HAP-1 (cell line): ENCODE measurements at places on chromosomes 1 and 21.
A peak's percentile ranks its signal among the peaks of the same experiment; 100 is the strongest.

DNA sequence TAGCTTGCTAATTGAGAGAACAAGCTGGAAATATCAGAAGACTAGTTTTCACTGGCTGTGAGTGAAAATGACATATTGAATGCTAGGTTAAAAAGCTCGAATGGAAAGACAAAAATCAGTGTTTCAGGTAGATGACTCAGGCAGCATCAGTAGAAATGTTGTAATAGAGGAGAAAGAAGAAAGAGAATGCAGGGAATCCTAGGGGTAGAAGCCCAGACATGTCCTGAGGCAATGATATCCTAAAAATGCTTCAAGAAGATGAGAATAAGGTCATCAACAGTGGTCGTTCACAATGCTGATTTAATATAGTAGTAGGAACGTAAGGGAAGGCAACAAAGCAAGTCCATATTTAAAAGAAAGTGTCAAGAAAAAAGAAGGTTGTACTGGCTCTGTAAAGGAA, 96.7 kb upstream of the HP1BP3 start:
- DNase-seq: no peak

DNA sequence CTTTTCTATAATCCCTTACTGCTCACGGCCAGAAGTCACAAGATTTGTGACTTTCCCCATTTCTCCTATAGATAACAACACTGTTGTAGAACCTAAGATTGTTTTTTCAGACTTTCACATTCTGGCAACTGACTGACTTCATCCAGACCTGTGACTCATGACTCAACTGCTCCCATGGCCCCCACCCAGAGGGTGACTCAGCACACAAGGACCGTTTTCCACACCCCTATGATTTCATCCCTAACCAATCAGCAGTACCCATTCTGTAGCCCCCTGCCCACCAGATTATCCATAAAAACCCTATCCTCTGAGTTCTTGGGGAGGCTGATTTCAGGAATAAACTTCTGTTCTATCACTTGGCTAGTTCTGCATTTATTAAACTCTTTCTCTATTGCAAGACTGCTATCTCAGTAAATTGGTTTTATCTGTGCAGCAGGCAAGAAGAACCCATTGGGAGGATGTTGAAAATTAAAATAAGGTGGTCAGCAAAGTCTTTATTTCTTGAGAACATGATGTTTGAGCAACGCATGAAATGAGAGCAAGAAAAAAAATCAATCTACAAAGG, 79.7 kb downstream of the NGF start:
- DNase-seq: no peak

- DNase-seq: no peak
Observed at GRCh38 chr1:226846786-226847185, 23.6 kb upstream of the PSEN2 start.

- DNase-seq: no peak
Observed at GRCh38 chr1:31241321-31241720, 1.6 kb upstream of the NKAIN1 start.

GRCh38 chr1:89298461-89298860, 25.8 kb upstream of the GBP5 start:
- DNase-seq: no peak

- DNase-seq: no peak
Observed at GRCh38 chr1:33763406-33763805, 100.5 kb upstream of the HMGB4 start.

DNA sequence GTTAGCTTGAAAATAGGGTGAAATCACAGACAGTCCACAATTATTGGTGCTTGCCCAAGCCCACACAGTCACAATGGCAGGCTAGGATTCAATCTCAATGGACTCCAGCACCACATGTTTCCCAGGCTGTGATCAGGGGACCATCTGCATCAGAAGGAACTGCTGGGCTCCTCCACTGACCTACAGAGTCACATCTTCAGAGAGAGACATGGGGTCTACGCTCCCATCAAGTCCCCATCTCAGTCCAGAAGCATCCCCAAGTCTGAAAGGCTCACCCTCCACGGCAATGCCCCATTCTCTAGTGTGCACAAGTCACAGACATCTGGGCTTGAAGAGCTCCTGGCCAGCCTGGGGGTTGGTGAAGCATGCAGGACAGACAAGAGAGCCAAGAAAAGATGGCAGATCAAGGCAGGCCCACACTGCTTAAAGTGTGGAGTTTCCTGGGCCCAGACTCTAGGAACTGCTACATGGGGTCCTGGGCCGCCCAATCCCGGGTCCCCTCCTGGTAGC, 262.5 kb downstream of the NPHP4 start:
- DNase-seq: no peak

DNA sequence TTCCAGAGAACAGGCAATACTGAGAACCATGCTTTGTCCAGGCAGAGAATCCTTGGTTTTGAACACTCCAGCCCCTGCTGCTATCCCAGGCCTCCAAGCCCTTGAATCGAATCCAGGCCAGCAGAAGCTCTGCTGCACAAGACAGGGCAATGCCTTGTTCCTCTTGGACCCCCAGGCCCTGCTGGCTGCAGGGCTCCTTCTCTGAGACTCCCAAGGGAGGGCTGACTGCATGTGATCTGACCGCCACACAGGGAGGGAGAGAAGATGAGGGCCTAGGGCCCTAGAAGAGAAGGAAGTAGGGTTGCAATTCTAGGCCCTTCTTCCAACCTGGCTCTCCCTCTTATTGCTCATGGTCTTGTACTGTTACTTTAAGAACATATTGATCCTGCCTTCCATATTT, 160.6 kb upstream of the EDN2 start:
- no peak for DNase-seq

DNA sequence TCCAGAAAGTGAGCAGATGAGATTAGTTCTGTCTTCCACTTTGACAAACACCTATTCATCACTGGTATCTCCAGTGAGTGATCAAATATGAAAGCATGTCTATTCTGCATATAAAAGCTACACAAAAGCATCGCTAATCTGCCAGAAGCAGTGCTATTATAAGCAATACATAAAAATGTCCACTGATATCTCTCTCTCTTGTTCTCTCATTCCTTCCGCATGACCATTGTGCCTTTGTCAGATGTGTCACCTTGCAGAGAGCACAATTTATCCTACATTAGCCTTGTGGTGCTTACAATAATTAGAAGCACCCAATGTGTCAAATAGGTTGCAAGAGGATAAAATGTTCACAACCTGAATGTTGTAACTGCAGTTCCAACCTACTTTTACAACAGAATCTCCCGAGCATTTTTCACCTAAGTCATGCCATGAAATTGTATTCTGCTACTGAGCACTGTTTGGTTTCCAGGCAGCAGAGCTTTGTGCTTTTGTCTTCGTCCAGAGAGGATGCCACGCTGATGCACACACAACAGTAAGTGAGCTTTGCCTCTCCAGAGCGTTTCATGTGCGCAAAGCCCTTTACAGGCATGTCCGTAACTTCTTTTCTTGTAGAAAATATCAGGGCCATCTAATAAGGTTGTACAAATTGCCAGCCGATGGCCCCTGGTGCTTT, 198.7 kb upstream of the PLD5 start:
- DNase-seq: peak; percentile 34

DNA sequence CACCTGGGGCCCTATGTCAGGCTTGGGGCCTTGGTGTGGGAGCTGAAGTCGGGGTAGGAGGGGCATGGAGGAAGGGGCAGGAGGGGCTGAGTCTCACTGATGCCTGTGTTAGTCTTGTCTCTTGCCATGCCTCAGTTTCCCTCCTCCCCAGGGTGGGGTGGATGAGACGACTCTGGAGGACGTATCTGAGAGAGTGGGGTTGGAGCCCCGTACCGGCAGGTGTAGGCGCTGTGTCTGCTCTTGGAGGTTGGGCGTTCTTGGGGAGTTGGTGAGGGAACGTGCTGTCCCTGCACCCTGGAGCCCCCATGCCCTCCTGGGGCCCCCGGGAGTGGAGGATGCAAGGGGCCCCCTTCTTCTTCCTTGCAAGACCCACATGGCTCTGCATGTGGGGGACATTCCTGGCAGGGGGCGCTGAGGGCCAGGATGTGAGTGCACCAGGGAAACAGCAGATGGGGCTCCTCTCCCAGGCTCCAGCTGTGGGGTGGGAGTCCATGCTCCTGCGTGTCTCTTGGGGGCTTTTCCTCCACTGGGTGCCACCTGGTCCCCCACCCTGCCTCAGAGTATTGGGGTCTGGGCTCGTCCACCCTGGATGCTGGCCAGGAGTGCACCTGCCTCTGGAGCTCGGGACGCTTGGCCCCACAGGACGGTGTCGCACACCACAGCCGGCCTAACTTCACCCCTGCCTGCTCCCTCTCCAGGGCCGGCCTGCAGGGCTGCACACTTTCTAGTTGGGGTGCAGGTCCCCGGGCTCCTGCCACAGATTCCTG, 1.4 kb upstream of the TNFRSF14 start:
- no peak for DNase-seq

GRCh38 chr1:200794506-200795065, 55.9 kb downstream of the CAMSAP2 start:
- DNase-seq: no peak

- DNase-seq: no peak
Observed at GRCh38 chr1:195195423-195196057, 1412.7 kb downstream of the KCNT2 start.

GRCh38 chr1:200478945-200479558, 69.2 kb upstream of the ZNF281 start:
- DNase-seq: no peak

- no peak for DNase-seq
Observed at GRCh38 chr21:45558044-45558721, 15.9 kb upstream of the SLC19A1 start.
